ENCODE measurements at places on chromosomes 12 and 14.

- no peak for DNase-seq
Observed at GRCh38 chr14:99252443-99252939, 19.5 kb downstream of the BCL11B start.

- no peak for DNase-seq
Observed at GRCh38 chr14:35985474-35986218, 159.5 kb downstream of the BRMS1L start.

DNA sequence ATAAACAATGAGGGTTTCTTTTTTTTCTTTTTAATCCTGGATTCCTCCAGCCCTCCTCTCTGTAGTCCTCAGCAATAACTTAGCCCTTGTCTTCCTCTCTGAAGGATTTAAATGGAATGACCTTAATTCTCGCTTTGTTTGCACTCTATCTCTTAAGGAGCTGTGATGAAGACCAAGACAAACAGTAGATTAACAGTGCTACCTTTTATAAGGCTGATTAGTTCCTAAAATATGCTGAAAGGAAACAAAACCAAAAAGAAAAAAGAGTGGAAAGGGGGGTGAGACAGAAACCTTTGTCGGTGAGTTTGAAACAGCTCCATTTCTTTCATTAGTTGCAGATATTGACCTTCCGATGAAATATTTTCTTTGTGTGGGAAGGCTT, 38.7 kb upstream of the PTCSC3 start:
- DNase-seq = no peak

- no peak for DNase-seq
Observed at GRCh38 chr14:21768116-21768874, 94.7 kb upstream of the OR4E1 start.

DNA sequence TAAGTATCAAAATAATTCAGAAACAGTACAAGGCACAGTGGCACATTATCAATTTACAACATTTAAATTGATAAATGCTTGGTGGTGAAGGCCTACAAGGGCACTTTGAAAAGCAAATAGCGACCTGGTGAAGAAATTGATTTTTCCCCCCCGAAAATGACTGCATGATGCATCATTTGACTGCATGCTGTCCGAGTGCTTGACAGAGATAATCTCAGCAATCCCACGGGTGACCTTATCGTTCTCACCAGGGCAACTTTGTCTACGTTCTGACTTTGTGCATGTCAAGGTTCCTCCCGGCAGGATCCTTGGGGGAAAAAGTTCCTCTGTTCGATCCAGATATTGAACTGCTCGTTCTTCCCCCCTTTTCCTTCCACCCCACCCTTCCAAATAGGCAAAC, 384.8 kb downstream of the EGLN3 start:
- DNase-seq = no peak

DNA sequence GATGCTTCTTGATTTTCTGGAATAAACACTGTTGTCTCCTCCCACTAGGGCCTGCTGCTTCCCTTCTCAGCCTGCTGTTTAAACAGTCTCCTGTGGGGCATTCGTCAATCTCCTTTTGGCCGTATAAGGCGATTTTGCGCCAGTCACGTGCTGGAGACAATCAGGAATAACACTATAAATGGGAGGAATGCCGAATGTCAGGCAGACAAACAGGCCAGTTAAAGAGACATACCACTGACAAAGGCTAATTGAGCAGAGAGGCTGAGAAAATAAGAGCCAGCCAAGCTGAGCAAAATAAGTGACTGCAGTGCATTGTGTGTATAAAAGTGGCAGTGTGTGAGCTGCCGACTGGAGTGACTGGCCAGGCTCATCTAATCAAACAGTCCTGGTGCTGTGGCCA, 23.3 kb downstream of the DMAC2L start:
- no peak for DNase-seq

DNA sequence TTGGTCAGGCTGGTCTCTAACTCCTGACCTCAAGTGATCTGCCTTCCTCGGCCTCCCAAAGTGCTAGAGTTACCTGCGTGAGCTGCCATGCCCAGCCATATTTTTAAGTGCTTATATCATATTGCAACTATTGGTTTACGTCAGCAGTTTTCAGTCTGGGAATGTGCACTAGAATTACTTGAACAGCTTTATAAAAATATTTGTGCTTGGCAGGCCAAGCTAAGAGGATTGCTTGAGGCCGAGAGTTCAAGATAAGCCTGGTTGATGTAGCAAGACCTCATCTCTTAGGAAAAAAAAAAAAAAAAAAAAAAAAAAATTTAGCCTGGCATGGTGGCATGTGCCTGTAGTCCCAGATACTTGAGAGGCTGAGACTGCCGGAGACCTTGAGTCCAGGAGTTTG, 17.1 kb downstream of the KIAA0586 start:
- DNase-seq = no peak

DNA sequence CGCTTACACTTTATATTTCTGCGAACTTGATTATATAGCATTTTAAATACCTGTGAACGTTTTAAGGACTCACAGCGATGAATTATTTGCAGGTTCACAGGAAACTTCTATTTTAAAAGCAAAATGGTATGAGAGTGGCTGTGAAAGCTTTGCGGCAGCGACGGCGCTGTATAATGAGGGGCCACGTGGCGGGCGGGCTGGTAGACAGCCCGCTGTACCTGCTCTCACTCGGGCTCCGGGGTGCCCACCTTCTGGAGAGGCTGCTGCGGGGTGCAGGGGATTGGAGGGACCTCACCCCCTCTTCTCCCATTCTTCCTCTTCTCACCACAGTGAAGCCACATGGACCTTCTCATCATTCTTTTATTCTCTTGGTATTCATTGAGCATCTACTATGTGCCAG, 164.2 kb upstream of the MYL2 start:
- DNase-seq = no peak

GRCh38 chr12:33439587-33440011, at the start of gene SYT10:
Gene SYT10 (minus strand): TSS chr12:33439819. CDS start chr12:33439522, 297 bp downstream.
- no peak for DNase-seq

- DNase-seq = no peak
Observed at GRCh38 chr12:70244409-70244808, 1.2 kb downstream of the CNOT2 start.

DNA sequence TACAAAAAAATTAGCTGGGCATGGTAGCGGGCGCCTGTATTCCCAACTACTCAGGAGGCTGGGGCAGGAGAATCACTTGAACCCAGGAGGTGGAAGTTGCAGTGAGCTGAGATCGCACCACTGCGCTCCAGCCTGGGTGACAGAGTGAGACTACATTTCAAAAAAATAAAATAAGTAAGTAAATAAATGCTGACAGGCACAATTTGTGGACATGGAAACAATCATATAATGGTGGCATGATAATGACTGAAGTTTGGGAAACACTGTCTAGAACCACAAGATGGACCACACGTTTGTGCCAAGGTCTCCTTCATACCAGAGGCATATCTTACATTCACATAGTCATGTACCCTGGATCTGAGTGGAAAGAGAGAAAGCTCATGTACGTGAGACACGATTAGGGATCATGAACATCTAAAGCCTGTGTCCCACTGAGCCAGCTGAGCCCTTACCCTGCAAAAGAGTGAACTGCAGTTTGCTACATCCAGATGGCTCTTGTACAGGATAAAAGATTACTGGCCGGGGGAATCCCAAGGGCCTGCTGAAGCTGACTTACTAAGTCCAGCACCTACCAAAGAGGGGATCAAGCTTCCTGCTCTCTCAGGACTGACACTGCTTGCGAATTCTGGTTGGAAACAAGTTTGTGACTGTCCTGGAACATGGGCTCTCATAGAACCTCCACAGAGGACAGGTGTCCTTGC, 62.9 kb downstream of the TRAFD1 start:
- DNase-seq = no peak

GRCh38 chr12:581321-581720, 81.9 kb downstream of the NINJ2 start:
- DNase-seq = no peak

GRCh38 chr12:114916541-114916940, 232.6 kb upstream of the TBX3 start:
- no peak for DNase-seq

DNA sequence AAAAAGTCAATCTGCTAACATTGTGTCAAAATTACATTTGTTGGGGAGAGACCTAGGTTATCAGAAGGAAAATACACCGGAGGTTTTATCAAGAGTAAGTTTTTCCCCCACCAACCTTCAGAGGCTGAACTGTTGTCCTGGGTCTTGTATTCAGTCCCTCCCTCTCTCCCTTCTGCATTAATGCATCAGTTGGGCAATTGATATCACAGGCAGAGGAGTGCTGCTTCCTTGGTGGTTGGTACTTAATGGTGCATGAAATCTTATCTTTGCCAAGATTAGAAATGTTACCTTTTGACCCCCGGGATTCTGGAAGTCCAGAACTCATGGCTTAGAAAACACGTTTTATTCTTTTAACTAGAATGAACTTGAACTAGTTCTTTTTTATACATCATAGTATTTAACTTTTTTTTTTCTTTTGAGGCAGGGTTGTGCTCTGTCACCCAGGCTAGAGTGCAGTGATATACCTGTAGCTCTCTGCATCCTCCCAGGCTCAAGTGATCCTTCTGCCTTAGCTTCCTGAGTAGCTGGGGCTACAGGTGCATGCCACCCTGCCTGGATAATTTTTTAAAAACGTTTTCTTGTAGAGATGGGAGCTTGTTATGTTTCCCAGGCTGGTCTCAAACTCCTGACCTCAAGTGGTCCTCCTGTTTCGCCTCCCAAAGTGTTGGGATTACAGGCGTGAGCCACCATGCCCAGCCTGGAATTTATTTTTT, 4.9 kb downstream of the PCBP2 start:
- no peak for DNase-seq

- DNase-seq = no peak
Observed at GRCh38 chr12:89573051-89573810, 47.4 kb upstream of the POC1B start.

GRCh38 chr12:76277480-76277879, 70.7 kb downstream of the BBS10 start:
- DNase-seq = no peak

GRCh38 chr12:131915823-131916222, 13.3 kb upstream of the PUS1 start:
- no peak for DNase-seq

DNA sequence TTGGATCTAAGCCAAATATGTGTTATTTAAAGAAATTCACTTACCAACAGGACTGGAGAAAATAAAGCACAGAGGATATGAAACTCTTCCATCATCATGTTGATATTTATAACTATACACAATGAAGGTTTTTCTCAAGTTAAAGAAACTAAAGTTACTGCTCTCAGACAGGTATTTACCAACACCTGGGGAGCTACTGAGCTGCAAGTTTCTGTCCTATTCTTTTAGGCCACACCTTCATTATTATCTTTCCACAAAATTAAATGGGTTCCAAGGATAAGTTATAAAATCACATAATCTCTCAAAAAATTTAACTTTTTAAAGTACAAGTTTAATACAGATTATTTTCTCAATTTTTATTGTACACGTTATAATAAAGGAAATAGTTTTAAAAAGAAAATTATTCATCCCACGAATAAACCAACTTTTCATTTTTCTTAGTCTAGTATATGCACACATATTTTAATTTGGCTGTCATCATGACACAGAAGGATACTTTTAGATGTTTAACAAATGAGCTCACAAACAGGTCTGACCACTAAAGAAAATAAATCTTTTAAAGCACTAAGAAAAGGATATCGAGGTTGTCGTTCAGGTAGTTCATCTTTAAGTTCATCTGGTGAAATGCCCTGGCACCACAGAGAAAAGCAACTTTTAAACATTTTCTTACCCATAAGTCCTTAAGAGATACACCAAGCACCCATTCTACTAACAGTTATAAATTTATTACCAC, 7.8 kb downstream of the GMFB start:
- no peak for DNase-seq

- DNase-seq = no peak
Observed at GRCh38 chr14:25516838-25517237, 466.9 kb upstream of the STXBP6 start.

DNA sequence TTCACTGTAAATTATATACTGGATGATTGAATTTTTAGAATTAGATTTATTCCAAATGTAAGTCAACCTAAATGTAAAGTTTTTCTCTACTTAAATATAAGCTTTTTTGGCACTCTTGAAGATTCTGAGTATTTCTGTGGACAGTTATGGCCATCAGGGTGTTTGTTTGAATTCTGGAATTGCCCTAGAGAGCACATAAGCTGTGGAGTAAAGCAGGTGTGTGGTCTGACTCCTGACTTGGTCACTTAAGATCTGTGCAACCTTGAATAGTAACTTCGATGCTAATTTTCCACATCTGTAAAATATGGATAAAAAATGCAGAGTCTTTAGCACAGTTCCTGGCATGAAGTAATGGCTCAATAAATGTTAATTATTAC, 64.4 kb downstream of the FUT8 start:
- no peak for DNase-seq

GRCh38 chr14:105197211-105197641, 16.1 kb upstream of the NUDT14 start:
- DNase-seq = no peak

- no peak for DNase-seq
Observed at GRCh38 chr12:54294953-54295566, 5.8 kb downstream of the NFE2 start.

- DNase-seq = no peak
Observed at GRCh38 chr12:47034661-47035060, 44.8 kb upstream of the PCED1B start.

- no peak for DNase-seq
Observed at GRCh38 chr12:74957231-74957630, 252.4 kb downstream of the KCNC2 start.

DNA sequence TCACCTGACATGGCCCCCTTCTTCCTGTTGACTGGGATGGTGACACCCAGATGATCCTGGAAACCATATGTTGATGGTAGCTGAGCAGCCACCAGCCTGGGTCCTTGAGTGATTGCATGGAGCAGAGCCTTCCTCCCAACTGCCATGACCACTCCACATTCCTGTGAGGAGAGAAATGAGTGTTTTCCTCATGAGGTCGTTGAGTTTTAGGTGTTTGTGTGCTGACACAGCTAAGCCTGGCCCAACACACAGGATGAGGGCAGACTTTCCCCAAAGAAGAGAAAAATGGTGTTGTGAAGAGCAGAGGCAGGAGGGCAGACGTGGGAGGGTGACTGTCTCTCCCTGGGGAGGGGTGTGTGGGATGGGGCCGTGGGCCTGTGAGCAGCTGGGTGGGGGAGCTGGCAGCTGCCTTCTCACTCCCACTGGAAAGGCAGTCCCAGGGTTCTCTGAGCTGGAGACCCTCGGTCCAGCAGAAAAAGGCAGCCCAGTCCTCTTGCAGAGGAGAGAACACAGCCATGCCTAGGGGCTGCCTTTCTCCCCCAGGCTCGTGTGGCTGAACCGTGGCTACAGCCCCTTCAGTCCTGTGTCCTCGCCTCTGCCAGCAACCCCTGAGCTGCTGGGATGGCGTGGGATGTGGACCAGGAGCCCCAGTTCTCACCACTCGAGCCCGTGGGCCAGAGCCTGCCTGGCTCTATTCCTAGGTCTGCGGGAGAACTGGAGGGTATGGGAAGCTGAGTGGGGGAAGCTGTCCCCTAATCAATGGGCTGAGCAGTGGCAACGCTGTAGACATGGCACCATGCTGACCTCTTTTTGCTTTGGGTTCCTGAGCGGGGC, 257.0 kb downstream of the ADGRD1 start:
- no peak for DNase-seq

- no peak for DNase-seq
Observed at GRCh38 chr14:71319666-71320065, 412.4 kb downstream of the PCNX1 start.
